AG04450 (cell line): ENCODE measurements at places on chromosomes 1 and 21. TPM values are rescaled to one million over a fixed set of nuclear protein-coding genes. Genes with fewer than 3 reads are reported as not detected.

LINGO4 gene
- polyA plus RNA-seq = not detected in 2 replicates

KRTCAP2 gene
- 102 and 131 TPM in 2 replicates for polyA plus RNA-seq

NIBAN1 gene
- 32.9 and 35.0 TPM in 2 replicates for polyA plus RNA-seq

LRRIQ3 gene
- 1.1 and 1.5 TPM in 2 replicates for polyA plus RNA-seq

SPRR4 gene
- polyA plus RNA-seq = not detected in 2 replicates

TMIGD3 gene
- polyA plus RNA-seq = 0.11 TPM in 1 of 2 replicates, not detected in the other

PGLYRP3 gene
- polyA plus RNA-seq = not detected in 2 replicates

ANKRD34A gene
- 0.83 and 1.2 TPM in 2 replicates for polyA plus RNA-seq

TMEM240 gene
- polyA plus RNA-seq = 5.1 and 7.2 TPM in 2 replicates

NUF2 gene
- 4.2 and 8.1 TPM in 2 replicates for polyA plus RNA-seq

AMY1B gene
- not detected in 2 replicates for polyA plus RNA-seq

IL20 gene
- polyA plus RNA-seq = not detected in 2 replicates
